ENCODE measurements at places on chromosomes 3 and 15. TPM values are rescaled to one million over a fixed set of nuclear protein-coding genes. Genes with fewer than 3 reads are reported as not detected.

GRCh38 chr3:103818800-103819199 lies 1384.0 kb downstream of the ZPLD1 start:
- no peak for DNase-seq
- H3K4me1 ChIP-seq = no peaks in the 10 kb centered on the region
- no peaks in the 10 kb centered on the region for H3K27me3 ChIP-seq
- no peak overlapping the region for H3K27ac ChIP-seq

DNA sequence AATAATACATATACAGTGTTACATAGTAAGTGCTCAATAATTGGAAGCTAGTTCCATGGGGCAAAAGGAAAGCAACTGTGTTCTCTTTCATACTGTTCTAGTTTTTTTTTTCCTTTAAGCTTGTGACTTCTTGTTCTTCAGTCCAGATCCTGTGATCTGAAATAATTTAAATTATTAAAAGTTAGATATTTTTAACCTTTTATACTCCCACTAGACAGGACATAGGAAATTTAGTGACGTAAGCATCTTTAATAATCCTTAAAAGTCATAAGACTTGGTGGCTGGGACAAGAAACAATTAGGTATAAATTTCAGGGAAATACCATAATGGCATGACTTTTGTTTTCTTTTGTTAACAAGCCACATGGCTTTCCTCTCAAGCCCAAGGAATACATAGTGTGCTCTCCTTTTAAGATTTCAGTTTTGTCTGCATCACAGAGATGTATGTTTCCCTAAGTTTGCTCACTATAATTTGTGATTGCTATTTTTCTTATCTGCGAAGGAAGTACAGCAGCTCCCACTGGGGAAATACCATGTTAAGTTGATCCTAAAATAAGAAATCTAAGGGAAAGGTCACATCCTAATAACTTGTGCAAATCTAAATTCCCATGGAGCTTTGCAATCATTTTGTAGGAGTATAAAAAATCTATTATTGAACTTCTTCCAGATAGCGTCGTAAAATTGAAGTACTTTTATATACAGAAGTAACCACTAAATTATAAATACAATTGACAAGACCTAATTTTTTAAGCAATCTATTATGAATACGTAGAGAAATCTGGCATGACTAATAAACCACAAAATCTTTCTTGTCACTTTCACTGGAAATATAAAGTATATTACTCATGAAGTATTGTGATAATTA lies 30.1 kb downstream of the PPARG start:
- H3K4me1 ChIP-seq = no peaks in the 10 kb centered on the region
- H3K27ac ChIP-seq = peak overlapping the region; percentile 26
- H3K36me3 ChIP-seq = no peaks in the 10 kb centered on the region
- no peak for DNase-seq

DNA sequence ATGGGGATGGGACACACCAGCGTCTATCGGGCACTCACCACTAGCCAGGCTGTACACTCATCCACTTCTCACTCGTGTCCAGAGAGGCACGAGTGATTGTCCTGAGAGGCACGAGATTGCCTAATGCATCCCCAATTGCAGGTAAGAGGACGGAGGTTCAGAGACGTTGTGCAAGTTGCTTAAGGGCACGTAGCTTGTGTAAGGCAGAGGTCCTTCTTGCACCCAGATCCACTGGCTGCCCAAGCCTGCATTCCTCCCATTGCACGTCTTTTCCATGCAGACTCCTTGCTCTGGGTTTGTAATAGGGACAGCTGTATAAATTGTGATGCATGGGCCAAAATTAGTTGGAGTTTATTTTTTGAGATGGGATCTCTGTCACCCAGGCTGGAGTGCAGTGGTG lies 264.3 kb downstream of the PLCL2 start:
- H3K4me3 ChIP-seq = no peak overlapping the region
- no peaks in the 10 kb centered on the region for H3K27me3 ChIP-seq
- no peaks in the 10 kb centered on the region for H3K36me3 ChIP-seq
- no peak for DNase-seq
- H3K27ac ChIP-seq = no peak overlapping the region

GRCh38 chr3:56800832-56801661 lies 702 bp downstream of the ARHGEF3 start:
- no peaks in the 10 kb centered on the region for H3K36me3 ChIP-seq
- H3K27ac ChIP-seq = peak overlapping the region; percentile 70
- peak; percentile 45 for DNase-seq
- H3K27me3 ChIP-seq = no peaks in the 10 kb centered on the region

- no peak overlapping the region for H3K27ac ChIP-seq
- no peaks in the 10 kb centered on the region for H3K36me3 ChIP-seq
- H3K4me1 ChIP-seq = peaks cover 59% of the 10 kb centered on the region
- H3K4me3 ChIP-seq = no peak overlapping the region
Measured at GRCh38 chr15:57215326-57215725, 161.0 kb upstream of the CGNL1 start.

DNA sequence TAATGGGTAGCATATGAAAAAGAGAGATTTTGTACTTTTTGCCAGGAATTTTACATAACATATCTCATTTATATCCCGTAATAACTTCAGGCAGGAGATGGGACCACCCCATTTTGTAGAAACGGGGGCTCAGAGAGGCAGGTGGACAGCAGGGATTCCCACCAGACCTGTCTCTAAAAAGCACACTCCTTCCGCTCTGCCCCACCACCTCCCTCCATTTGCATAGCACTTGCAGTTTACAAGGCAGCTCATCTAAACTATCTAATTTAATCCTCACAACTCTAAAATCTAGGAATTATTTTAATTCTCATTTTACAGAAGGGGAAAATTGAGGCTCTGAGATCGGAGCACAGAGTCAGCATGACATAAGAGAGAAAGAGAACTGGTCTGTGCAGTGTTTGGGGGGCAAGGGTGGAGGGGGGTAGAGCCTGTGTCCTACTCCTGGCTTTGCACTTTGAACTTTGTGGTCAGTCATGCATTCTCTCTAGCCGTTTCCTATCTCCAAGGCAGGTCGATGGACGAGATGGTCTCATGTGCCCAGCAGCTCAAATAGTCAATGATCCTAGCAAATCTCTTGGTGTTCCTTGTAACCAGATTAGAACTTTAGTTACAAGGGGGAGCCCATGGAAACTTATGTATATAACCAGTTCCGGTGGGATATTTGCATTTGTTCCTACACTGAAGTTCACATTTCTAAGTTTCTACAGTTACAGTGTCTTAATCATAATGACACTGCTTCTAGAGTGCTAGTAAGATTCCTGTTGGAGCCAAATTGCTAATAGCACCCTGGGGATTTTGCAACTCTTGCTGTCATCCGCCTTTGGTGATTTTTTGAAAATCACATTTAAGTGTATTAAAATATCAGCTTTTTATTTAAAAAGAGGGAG lies 18.6 kb downstream of the CRYGS start:
- H3K36me3 ChIP-seq = no peaks in the 10 kb centered on the region
- H3K27me3 ChIP-seq = peaks cover 6% of the 10 kb centered on the region
- no peak overlapping the region for H3K4me3 ChIP-seq
- DNase-seq = no peak
- no peaks in the 10 kb centered on the region for H3K4me1 ChIP-seq

DNA sequence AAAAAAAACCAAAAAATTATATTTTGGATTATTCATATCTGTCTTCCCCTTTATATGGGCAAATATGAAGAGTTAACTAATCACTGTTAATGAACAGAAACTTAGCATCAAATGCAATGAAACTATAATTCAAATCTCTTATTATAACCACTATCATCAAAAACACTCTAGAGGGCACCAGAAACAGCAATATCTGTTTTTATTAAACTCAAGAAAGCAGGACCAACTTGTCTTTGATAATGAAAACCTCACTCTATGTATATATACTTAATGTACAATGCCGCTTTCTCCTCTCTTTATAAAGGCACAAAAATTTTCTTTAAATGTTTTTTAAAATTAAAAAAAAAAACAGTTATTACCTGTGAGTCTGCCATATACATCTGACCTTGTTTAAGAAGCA lies 92.7 kb downstream of the UACA start:
- H3K4me1 ChIP-seq = no peaks in the 10 kb centered on the region
- no peak overlapping the region for H3K4me3 ChIP-seq
- no peak overlapping the region for H3K27ac ChIP-seq
- H3K27me3 ChIP-seq = no peaks in the 10 kb centered on the region
- DNase-seq = no peak

DNA sequence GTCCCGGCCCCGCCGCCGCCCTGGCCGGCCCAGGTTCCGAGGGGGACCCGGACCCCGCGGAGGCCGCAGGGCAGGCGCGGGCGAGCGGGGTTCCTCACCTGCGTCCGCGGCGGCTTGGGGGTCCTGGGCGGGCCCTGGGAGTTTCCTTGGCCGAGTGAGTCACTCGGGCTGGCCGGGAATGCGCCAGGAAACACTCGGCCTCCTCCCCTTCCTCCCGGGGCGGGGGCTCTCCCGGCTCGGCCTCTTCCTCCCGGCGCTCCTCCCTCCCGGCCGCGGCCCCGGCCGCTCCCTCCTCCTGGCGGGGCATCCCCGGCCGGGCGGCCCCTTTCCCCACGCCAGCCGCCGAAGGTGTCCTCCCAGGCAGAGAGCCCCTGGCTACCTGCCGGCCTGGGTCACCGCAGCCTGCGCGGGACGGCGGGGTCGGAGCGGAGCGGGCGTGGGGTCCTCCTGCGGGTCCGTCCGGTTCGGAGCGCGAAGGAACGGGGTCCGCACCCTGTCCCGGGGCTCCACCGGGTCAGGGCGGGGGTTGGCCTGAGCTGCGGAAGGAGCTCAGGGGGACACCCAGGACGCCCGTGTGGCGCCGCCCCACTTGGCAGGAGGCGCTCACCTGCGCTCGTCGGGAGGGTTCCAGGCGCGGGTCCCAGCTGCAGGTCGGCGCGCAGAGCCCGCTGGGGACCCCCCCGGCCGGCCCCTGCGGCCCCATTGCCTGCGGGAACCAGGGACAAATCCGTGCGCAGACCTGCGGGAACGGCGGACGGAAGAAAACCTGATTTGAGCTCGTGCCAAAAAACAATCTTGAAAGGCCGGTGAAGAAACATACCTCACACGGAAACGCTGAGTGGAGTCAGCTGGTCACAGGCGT lies at the start of gene CYFIP1:
CYFIP1 (minus strand) TSS at position 180 of the 862 bp plus-strand sequence. CDS start 33,083 bp downstream, outside the sequence.
- H3K4me3 ChIP-seq = peak within 1 kb of the TSS; percentile 95
- H3K27me3 ChIP-seq = no peaks in the 10 kb centered on the region
- H3K36me3 ChIP-seq = no peaks in the 10 kb centered on the region
- H3K27ac ChIP-seq = no peak within 1 kb of the TSS
- H3K4me1 ChIP-seq = peaks cover 6% of the 10 kb centered on the region
- peak; percentile 87 for DNase-seq

GRCh38 chr3:3145831-3146230 lies 19.1 kb downstream of the TRNT1 start:
- no peak for DNase-seq
- H3K27ac ChIP-seq = no peak overlapping the region
- peaks cover 3% of the 10 kb centered on the region for H3K4me1 ChIP-seq

DNA sequence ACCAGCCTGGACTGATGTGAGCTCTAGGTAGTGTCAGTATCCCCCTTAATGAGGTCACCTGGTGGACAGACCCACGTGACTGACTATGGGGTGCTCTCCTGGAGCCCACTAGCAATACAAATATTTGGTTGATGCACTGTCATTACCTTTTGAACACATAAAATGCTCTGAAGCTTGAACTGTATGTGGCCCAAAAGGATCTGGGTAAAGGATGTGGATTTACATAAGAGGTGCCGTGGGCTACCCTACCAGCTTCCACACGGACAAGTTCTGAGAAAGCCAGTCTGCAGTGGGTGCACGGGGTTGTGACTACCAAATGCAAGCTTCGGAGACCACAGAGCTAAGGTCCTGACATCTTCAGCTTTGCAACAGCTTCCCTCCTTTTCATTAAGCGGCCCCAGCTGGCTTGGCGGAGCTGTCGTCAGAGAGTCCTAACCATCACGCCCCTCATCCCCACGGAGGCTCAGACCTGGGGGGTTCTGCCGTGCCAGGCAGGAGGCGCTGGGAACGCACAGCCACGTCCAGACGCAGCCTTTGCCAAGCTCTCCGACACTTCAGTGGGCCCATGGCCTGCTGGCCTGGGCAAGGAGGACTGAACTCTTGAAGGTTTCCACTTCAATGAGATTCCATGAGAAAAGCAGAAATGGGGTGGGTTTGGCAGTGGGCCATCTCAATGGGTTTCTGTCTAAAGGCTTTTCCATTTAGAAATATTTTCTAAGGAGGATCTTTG lies 228.3 kb downstream of the ADAMTS17 start:
- no peak for DNase-seq
- H3K27ac ChIP-seq = peak overlapping the region; percentile 40
- H3K27me3 ChIP-seq = no peaks in the 10 kb centered on the region
- H3K4me3 ChIP-seq = no peak overlapping the region

DNA sequence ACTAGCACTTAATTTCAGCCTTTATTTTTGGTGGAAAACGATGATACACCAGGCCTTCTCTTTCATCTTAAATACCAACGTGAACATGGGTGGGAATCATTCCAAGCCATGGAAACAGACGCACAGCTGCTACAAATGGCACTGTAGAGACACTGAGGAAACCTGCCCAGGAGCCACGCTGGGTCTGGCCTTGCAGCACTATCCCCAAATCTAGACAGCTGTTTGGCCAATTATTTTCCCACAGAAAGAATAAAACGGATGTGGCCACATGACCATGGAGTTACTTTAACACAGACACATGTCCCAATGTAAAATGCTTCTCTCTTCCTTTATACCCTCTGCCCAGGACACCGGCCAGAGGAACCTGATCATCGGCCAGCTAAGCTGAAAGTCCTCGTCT lies 83.6 kb upstream of the OCA2 start:
- H3K27me3 ChIP-seq = no peaks in the 10 kb centered on the region
- no peaks in the 10 kb centered on the region for H3K36me3 ChIP-seq

- H3K27ac ChIP-seq = no peak overlapping the region
- no peaks in the 10 kb centered on the region for H3K27me3 ChIP-seq
- H3K36me3 ChIP-seq = no peaks in the 10 kb centered on the region
- no peaks in the 10 kb centered on the region for H3K4me1 ChIP-seq
- no peak overlapping the region for H3K4me3 ChIP-seq
Measured at GRCh38 chr15:32053719-32054118, 23.4 kb downstream of the CHRNA7 start.

- DNase-seq = no peak
- no peak overlapping the region for H3K4me3 ChIP-seq
- H3K27ac ChIP-seq = no peak overlapping the region
- no peaks in the 10 kb centered on the region for H3K36me3 ChIP-seq
- H3K27me3 ChIP-seq = no peaks in the 10 kb centered on the region
Measured at GRCh38 chr3:124976383-124976782, 41.8 kb upstream of the MUC13 start.

The MESP2 gene
- not detected for total RNA-seq

DNA sequence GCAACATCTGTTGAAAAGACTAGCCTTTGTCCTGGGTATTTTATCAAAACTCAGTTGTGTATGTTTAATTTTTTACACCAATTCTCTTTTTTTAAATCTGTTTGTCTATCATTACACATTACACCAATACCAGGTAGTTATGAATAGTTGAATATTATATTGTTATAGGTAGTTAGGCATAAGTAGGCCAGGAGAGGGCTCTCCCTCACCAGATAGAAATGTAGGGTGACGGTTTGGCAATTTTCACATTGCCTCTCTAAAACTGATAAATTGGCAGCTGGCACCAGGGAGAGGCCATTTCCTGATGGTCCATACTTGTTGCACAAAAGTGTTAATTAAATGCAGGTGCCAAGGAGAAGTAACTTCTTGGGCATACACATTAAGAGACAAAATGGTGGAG lies 483.1 kb upstream of the EPHA6 start:
- no peak overlapping the region for H3K4me3 ChIP-seq
- no peak for DNase-seq
- H3K27ac ChIP-seq = no peak overlapping the region
- H3K27me3 ChIP-seq = no peaks in the 10 kb centered on the region
- no peaks in the 10 kb centered on the region for H3K4me1 ChIP-seq

All from adrenal gland (tissue), 19 donors.